ENCODE measurements at places on chromosomes 7 and 10.

GRCh38 chr10:23015021-23015707, 80.2 kb upstream of the MSRB2 start:
- no peak for DNase-seq

- no peak for DNase-seq
Measured at GRCh38 chr10:62194924-62195674, 73.5 kb downstream of the RTKN2 start.

DNA sequence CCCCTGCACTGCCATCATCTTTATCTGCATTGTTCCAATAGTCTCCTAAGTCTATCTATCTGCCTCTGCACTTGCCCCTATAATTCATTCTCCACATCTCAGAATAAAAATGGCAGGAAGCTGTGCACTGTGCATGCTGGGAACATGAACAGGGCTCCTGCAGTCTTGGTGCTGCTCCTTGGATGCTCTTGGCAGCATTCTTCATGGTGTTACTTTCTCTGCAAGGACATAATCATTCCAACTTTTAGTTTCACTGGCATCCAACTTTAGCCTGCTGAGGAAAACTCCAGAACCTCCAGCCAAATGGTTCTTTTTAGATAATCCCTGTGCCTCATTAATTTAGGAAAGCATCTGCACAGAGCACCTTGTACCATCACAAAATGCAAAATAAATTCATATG, 208.3 kb downstream of the STK31 start:
- no peak for DNase-seq

- no peak for DNase-seq
Measured at GRCh38 chr7:26995666-26996065, 100.1 kb downstream of the HOXA1 start.

GRCh38 chr10:31668326-31668725, 260.3 kb downstream of the ARHGAP12 start:
- DNase-seq, result no peak

DNA sequence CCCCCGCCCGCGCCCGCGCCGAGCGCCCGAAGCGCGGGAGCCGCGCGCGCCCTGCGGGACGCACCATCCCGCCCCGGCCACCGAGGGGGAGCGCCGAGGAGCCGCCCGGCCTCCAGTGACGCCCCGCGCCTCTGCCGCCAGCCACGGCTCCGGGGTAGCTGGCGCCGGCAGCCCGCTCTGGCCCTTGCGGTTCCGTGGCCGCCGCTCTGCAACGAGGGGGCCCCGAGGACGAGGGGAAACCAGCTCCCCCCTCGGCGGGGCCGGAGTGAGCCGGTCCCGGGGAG, at the start of gene PAXIP1:
TSS of gene PAXIP1 (minus strand) at position 33 of the 284 bp plus-strand sequence. CDS start 195 bp downstream, outside the sequence.
- peak; percentile 45 for DNase-seq

- DNase-seq, result no peak
Measured at GRCh38 chr7:157859915-157860314, 523.1 kb downstream of the DNAJB6 start.

DNA sequence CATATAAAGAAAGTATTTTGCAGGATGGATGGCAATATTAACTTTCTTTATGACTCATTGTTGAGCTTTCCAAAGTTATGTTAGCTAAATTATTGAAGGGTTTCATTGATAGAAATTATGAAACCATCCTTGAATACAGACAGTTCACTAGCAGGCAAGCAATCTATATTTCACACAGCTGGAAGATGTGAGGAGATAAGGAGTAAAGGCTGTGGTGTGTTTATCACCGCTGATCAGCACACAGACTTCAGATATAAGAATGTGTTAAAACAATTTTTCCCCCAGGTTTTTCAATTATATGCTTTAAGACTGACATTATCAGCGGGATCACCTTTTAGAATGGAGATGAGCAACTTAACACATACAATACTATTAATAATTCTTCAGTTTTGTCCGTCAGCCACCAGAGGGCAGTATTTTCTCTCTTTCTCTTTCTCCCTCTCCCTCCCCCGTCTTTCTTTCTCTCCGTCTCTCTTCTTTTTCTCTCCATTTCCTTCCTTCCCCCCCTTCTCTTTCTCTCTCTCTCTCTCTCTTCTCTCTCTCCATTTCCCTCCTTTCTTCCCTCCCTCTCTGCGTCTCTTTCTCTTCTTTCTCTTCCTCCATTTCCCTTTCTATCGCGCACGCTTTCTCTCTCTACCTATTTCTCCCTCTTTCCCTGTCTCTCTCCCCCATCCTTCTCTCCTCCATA, 62.9 kb upstream of the FAM171A1 start:
- peak; percentile 60 for DNase-seq

DNA sequence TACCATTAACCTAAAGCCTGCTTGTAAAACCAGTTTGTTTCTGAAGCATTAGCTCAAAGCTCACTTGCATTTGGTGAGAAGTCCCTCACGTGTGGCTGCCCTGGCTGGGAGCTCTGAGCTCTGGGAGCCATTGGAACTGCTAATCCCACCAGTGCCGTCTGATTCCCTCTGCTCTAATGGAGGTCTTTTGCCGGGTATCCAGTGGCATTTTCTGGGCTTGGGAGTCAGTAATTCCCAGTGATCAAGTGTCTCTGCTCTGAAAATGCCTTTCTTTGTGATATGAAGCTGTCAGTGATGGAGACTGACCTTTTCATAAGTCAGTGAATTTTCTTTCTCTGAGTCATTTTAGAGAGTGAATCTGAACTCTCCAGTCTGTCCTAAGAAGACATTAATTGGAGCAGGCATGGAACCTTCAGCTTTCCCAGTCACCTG, 36.9 kb upstream of the FAM20C start:
- DNase-seq, result peak; percentile 24

- DNase-seq, result no peak
Measured at GRCh38 chr10:112559349-112559748, 112.3 kb downstream of the VTI1A start.

DNA sequence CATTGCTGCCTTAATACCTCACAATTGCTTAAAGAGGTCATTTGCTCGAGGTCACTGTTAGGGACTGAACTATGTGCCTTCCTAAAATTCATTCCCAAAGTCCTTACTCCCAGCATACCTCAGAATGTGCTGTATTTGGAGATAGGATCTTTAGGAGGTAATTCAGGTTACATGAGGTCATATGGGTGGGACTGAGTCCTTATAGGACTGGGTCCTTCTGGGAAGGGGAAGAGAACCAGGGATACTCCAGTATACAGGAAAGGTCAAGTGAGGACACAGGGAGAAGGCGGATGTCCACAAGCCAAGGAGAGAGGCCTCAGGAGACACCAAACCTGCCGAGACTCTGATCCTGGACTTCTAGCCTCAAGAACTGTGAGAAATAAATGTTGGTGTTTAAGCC, 253.3 kb downstream of the PRPF18 start:
- DNase-seq, result no peak

DNA sequence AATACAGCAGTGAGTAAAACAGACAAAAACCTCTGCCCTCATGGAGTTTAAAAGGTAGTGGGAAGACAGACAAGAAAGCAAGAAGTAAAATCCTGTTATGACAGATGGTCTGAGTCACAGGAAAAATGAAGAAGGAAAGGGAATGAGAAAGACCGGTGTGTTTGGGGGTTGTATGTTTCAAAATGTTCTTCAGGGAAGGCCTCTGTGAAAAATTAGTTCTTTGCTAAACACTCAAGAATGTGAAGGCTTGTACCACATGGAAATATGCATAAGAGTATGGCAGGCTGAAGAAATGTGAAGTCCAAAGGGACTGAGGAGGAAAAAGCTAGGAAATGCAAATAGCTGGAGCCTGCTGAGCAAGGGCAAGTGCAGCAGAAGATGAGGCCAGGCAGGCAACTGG, 315.9 kb upstream of the SEMA3A start:
- DNase-seq, result peak; percentile 50

- peak; percentile 22 for DNase-seq
Measured at GRCh38 chr7:22610263-22610662, 110.3 kb upstream of the STEAP1B start.

GRCh38 chr10:104309980-104310978, 28.0 kb downstream of the ITPRIP start:
- no peak for DNase-seq

- DNase-seq, result no peak
Measured at GRCh38 chr10:100607439-100607838, 71.7 kb downstream of the HIF1AN start.

GRCh38 chr7:84384417-84384816, 189.8 kb upstream of the SEMA3A start:
- peak; percentile 49 for DNase-seq

DNA sequence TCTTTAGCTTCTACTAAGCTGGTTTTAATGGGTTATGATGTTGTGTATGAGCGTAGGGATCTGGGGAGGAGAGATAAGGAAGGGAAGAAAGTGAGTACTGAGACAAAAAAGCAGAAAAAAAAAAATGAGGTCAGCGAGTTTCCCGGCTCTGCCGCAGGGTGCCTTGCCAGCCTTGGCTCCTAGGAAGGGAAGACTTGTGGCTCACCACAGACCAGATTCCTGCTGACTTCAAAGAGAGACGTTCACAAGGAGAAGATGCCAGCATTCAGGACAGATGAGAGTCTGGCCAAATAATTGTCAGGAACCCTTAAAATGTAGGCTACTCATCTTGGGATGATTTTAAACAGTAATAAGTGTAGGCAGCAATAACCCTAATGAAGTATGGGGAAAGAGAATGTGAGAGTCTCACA, 11.4 kb upstream of the FAS start:
- DNase-seq, result peak; percentile 51

DNA sequence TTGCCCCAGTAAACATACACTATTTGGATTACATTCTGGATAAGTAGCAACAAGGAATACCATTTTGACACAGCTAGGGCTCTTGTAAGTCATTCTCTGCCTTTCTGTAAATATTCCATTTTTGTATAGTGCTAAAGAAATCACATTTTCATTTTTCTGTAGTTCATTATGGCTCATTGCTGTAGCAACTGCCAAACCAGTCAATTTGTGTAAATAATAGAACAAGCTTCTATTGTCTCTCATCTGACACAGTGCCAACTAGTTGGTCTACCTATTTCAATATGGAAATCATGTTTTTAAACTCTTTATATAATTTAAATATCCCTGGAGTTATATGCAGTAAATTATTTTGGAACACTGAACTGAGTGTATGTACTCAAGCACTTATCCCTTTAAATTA, 193.7 kb downstream of the RELN start:
- no peak for DNase-seq

DNA sequence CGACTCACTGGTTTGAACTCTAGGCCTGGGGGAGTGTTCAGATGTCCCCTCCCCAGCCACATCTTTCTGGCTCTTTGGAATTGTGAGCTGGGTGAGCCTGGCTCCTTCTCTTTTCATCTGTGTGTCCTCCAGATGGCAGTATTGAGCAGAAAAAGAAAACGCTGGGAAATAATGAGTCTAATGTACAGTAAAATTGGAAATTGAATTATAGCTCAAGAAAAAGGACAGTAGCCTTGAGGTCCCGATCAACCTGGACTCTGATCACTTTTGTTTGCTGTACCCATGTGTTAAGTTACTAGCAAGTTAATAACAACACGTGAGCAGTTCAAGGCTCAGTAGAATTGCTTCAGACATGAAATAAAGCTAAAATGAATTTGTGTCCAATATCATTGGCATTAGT, 77.9 kb downstream of the SNX10 start:
- peak; percentile 52 for DNase-seq

GRCh38 chr10:70368774-70369482, 13.5 kb downstream of the LRRC20 start:
- DNase-seq, result no peak
